ENCODE measurements at places on chromosomes 7 and 10.

DNA sequence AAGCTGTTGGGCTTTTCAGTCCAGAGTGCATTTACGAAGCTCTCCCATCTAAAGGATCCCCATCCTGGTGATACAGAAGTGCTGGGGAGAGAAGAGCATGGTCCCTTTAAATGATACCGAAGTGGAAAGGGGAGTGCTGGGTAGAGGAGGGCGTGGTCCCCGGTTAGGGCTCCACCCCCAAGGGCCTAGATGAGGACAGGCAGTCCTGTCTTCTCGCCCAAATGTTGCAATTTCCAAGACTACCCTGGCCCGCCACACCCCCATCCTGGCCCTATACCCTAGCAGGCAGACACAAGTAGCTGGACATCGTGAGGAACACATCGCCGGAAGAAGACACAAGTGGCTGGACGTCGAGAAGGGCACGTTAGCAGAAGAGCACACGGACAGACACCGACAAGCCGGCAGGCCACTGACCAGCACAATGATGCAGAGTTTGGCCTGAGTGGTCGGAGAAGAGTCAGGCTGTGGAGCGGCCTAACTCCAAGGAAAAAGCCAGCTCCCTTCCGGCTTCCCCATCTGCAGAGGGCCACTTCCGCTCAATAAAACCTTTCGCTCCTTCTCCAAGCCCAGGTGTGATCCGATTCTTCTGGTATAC is 439.5 kb upstream of the NRP1 start:
- no peak for DNase-seq

- DNase-seq = no peak
Observed at GRCh38 chr10:11875494-11876281, 52.5 kb downstream of the PROSER2 start.

- no peak for DNase-seq
Observed at GRCh38 chr7:130430115-130430514, 10.7 kb downstream of the CEP41 start.

DNA sequence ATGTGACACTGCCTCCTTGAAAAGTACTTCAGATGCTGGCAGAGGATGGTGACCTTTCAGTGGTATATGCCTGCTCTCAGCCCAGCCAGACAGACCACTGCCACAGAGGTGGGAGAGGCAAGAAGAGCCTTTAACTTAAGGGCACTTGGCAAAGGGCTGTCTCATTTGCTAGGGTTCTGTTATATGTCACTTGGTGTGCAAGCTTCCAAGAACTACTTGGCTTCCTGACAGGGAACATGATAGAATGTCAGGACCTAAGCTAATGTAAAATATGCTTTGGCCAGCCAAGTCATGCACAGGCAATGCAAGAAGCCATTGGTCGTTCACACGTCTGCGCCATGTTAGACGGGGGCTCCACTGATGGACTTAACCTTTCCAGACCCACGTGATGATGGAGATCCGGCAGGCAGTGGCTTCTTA is 54.7 kb downstream of the RBM20 start:
- no peak for DNase-seq

- no peak for DNase-seq
Observed at GRCh38 chr7:12401538-12402364, 1.9 kb downstream of the VWDE start.

- DNase-seq = no peak
Observed at GRCh38 chr7:66967029-66967428, 28.4 kb downstream of the SBDS start.

GRCh38 chr10:132570771-132571649 is 33.4 kb downstream of the INPP5A start:
- DNase-seq = no peak

- DNase-seq = no peak
Observed at GRCh38 chr10:132506711-132507408, 30.7 kb upstream of the INPP5A start.

- no peak for DNase-seq
Observed at GRCh38 chr7:25549271-25549921, 321.1 kb upstream of the NPVF start.

- DNase-seq = no peak
Observed at GRCh38 chr7:29574659-29575058, 11.0 kb downstream of the PRR15 start.

DNA sequence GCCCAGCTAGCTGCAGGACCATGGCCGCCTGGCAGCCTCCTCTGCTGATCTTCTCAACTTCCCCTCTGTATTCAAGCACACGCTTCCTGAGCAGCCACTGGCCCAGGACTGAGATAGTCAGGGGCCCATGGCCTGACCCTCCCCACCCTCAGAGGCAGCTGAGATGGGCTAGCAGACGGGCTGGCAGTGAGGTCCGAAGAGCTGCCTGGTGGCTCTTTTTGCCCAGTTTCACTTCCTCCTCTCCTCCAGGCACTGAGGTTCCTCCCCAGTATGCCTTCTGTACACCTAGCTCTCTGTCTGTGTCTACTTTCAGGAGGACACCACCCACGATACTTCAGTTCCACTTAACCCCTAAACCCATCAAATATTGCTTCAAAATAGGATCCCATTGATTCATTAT is 395.6 kb downstream of the TNS3 start:
- no peak for DNase-seq

DNA sequence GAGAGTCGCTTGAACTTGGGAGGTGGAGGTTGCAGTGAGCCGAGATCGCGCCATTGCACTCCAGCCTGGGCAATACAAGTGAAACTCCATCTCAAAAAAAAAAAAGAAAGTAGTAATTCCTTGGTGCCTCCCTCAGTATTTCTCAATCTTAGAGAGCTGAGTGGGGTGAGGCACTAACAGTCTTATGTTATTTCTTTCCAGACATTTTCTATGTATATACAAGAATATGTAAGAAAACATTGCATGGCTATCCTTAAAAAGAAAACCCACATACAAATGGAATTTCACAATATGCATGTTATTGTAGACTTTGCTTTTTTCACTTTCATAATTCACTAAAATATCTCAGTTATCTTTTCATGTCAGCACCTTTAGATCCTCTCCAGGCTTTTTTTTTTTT is 13.6 kb upstream of the SLF2 start:
- no peak for DNase-seq

DNA sequence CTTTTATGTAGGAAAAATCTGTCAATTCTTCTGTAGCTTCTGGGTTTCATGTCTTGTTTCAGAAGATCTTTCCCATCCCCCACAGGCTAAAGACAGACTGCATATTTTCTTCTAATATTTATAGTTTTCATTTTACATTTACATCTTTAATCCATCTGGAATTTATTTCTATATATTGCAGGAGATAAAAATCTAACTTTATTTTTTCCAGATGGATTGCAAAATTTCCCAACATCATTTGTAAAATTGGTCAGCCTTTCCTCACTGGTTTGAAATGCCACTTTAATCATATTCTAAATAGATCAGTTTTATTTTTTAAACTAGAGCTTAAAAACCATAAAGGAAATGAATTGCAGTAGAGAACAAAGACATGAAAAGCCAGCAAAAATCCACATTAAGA is 46.9 kb downstream of the TMEM26 start:
- no peak for DNase-seq

DNA sequence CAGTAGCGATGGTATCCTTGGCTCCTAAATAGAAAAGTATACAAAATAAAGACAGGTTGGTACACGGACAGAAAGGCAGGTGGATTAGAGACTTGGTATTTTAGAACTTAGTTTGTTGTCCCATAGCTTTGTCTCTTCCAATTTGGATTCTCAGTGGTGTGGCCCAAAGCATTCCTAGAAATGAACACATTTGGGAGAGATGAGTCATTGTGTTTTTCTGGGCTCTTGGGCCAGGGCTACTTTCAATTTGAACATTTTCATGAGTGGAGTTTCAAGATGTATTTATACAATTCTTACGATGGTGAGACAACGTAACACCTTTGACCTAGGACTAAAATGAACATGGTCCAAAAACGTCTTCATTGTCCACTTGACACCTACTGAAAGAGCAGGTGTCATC is 225.1 kb upstream of the YAE1 start:
- DNase-seq = no peak

GRCh38 chr7:120733143-120733542 is 124.8 kb downstream of the TSPAN12 start:
- DNase-seq = no peak

DNA sequence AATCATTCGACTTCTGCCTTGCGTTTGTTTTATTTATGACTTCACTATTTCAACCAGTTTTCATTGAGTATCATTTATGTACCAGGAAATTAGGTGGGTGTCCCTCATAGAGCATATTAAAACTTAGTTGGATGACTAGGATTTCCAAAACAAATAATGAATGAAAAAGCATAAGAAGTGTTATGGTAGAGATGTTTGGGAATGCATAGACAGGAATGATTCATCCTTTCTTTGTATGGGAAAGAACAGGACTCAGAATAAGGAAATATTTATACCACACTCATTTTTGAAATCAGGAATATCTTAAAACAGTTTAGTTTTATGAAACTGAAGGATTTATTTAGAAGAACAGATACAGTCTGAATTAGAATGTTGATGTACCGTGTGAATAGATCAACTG is 315.7 kb downstream of the EXOC4 start:
- no peak for DNase-seq

DNA sequence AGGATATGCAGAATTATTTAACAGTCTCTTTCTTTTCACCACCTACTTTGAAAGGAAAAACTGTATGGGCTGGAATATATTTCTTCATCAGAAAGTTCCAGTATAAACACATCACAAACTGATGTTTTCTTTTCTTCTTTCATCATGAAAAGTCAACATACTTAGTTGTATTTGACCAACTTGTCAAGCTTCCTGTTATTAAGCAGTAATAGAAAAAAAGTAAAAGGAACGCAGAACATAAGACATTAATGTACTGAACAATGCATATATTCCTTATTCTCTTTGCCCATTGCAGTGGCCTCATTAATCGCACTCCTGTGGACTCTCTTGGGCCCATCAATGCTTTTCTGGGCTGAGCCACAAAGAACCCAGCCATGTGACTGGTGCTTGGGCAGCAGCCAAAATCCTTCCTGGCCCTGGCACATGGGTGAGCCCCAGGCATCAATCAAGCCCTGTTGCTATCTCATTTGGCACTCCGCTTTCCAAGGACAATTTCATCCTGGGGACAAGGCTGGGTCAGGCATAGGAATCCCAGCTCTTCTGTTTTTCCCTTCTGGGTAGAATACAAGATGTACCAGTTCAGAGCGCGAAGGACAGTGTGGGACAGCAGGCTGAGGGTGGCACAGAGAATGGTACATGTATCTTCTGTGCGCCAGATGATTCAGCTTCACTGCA is 42.3 kb downstream of the RHOBTB1 start:
- DNase-seq = no peak

DNA sequence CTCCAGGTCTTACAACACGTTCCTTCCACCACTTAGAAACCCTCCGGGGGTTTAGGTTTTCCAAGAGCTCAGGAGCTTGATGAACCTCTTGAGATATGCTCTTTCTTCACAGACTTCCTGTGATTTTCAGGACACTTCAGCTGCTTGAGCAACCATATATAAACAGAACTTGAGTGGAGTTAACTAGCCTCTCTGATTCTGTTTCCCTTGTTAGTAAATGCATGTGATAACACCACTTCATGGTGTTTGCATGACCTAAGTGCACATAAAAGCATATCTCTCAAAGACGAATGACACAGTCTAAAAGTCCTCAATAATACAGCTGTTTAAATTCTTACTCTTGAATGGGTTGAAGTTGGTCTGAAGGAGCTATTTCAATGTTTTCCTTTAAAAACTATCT is 9.9 kb downstream of the PRR15 start:
- no peak for DNase-seq

DNA sequence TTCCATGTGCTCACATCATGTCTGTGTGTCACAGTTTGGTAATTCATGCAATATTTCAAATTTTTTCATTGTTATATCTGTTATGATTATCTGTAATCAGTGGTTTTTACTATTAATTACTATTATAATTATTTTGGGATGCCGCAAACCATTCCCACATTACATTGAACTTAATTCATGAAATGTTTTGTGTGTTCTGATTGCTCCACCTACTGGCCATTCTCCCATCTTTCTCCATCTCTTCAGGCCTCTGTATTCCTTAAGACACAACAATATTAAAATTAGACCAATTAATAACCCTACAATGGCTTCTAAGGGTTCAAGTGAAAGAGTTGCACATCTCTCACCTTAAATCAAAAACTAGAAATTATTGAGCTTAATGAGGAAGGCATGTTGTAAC is 398.5 kb downstream of the PCDH15 start:
- no peak for DNase-seq

DNA sequence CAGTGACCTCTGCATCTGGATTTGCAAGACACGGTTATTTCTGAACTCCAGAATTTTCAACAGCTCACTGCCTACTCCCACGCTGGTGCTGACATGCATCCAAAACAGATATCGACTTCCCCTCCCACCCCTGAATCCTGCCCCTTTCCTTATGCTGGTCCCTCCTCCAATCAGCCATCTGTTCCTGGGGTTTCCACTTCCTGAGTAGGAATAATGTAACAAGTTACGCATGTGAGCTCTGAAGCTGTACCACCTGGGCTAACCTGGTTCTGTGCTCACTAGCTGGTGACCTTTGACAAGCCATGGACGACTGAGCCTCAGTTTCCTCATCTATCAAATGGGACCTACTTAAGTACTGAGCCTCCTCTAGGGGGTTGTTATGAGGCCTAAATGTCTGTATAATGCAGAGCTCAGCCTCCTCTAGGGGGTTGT is 1.7 kb upstream of the NCAPG2 start:
- no peak for DNase-seq

- no peak for DNase-seq
Observed at GRCh38 chr7:121510858-121511482, 114.9 kb upstream of the FAM3C start.

DNA sequence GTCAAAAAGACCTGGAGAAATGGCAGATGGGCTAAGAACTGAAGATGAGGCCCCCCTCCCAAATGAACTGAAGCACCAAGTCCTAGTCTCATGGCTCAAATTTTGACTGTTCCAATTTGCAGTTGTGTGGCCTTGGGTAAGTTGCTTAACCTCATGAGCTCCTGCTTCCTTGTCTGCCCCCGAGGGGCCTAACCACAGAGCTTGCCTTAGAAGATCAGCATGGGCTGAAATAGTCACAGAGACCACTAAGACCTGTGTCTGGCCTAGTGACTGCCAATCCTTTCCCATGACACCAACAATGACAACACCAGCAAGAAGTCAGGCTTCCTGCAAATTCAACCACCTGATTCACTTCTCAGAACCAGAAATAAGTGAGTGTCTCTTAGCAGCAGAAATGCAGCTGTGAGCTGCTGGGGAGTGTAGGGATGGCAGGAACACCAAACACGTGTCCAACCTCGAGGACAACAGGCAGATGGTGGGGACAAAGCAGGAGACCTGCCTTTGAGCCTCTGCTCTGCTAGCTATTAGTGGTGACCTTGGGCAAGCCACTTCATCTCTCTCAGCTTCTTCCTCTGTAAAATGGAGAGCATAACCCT is 23.7 kb downstream of the CRHR2 start:
- no peak for DNase-seq

GRCh38 chr7:158133057-158133456 is 454.6 kb downstream of the PTPRN2 start:
- no peak for DNase-seq

DNA sequence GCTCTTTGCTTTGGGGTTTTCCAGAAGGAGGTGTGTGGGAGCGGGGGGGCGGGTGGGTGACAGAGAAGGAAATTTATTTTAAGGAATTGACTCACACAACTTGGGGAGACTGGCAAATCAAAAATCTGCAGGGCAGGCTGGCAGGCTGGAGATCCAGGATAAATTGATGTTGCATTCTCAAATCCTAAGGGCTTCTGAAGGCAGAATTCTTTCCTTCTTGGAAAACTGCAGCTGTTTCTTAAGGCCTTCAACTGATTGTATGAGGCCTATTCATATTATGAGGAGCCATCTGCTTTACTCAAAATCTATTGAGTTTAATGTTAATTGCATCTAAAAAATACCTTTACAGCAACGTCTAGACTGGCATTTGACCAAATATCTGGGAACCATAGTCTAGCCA is 1528.8 kb upstream of the LRRTM3 start:
- no peak for DNase-seq
